ENCODE measurements at places on chromosomes 11 and 22.

GRCh38 chr11:86034710-86035109 lies 34.2 kb downstream of the PICALM start:
- DNase-seq: no peak

GRCh38 chr11:128733440-128734102 lies 39.7 kb downstream of the FLI1 start:
- H3K27me3 ChIP-seq: no peaks in the 10 kb centered on the region
- H3K4me3 ChIP-seq: peak overlapping the region; percentile 79
- H3K27ac ChIP-seq: peak overlapping the region; percentile 96
- H3K4me1 ChIP-seq: peaks cover 68% of the 10 kb centered on the region
- DNase-seq: no peak
- H3K36me3 ChIP-seq: peaks cover 27% of the 10 kb centered on the region

- H3K4me1 ChIP-seq: peaks cover 32% of the 10 kb centered on the region
- DNase-seq: no peak
These were observed 17.9 kb downstream of the SWAP70 start for GRCh38 chr11:9681583-9682372.

DNA sequence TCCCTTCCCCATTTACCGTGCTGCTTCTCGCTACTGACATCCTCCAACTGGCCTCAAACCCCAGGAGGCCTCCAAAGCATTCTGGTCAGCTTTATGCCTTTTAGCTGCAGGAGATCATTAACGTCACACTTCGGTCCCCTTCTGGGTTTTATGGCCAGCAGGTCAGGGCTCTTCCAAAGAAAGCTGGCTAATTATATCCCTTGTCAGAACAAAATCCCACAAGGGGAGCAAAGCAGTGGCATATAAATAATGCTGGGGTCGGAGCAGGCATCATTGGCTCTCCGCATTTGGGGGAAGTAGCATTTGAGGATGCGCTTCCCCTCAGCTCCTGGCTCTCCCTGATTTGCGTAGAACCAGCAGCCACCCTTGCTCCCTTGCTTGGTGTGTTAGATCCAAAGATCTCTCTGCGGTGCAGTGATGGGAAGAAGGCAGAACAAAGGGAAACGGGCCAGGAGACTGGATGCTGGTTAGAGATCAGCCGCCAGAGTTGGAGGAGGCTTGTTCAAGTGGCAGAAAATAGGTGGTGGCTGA lies 117.4 kb downstream of the DBX1 start:
- peaks cover 15% of the 10 kb centered on the region for H3K4me1 ChIP-seq
- no peak overlapping the region for H3K27ac ChIP-seq
- DNase-seq: no peak
- H3K4me3 ChIP-seq: no peak overlapping the region
- H3K27me3 ChIP-seq: no peaks in the 10 kb centered on the region

- no peaks in the 10 kb centered on the region for H3K27me3 ChIP-seq
- DNase-seq: no peak
- no peaks in the 10 kb centered on the region for H3K4me1 ChIP-seq
- H3K27ac ChIP-seq: no peak overlapping the region
These were observed 102.4 kb downstream of the ME3 start for GRCh38 chr11:86570020-86570419.

DNA sequence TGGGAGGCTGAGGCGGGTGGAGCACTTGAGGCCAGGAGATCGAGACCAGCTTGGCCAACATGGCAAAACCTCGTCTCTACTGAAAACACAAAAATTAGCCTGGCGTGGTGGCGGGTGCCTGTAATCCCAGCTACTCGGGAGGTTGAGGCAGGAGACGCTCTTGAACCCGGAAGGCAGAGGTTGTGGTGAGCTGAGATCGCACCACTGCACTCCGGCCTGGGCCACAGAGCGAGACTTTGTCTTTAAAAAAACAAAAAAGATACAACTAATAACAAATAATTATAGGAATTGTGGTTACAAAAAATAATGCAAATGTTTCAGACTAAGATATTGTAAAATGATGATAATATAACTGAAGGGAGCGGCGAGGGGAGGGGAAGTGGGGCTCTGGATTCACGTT lies 90.3 kb upstream of the RTL6 start:
- no peaks in the 10 kb centered on the region for H3K4me1 ChIP-seq
- no peak overlapping the region for H3K27ac ChIP-seq
- H3K4me3 ChIP-seq: no peak overlapping the region
- peaks cover 52% of the 10 kb centered on the region for H3K27me3 ChIP-seq
- DNase-seq: no peak
- no peaks in the 10 kb centered on the region for H3K36me3 ChIP-seq

DNA sequence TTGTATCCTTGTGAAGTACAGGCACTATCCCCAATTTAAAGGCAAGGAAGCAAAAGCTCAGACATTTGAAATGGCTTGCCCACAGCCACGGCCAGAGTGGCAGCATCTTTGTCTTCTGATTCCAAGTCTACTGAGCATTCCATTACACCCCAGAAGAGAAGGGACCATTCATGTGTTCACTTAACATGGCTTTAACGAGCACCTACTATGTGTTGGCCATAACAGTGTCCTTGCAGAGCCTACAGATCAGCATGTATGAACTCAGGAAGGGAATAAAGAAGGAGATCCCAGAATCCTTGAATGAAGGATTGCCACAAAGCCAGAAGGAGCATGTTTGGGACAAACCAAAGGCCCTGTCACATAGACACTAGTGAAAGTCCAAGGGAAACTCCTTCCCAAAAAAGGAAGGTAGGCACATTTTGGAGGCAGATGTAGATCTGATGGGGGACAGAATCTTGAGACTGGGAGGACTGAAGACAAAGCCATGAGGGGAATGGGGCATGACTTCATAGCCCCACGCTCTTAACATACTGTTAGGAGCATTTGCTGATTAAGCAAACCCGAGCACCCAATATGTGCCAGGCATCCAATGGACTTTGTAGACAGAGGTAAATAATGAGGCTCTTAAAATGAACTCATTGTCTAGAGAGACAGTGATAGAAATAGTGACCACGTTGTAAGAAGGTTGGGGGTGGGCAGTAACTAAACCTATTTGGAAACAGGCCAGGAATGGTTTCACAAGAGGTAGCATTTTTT lies 54.9 kb downstream of the P4HA3 start:
- no peak for DNase-seq
- H3K4me1 ChIP-seq: peaks cover 6% of the 10 kb centered on the region
- peaks cover 19% of the 10 kb centered on the region for H3K36me3 ChIP-seq
- H3K27ac ChIP-seq: no peak overlapping the region

GRCh38 chr11:68792400-68792966 lies 41.2 kb upstream of the TESMIN start:
- no peak overlapping the region for H3K4me3 ChIP-seq
- no peaks in the 10 kb centered on the region for H3K27me3 ChIP-seq
- H3K27ac ChIP-seq: no peak overlapping the region
- DNase-seq: no peak
- H3K4me1 ChIP-seq: no peaks in the 10 kb centered on the region

DNA sequence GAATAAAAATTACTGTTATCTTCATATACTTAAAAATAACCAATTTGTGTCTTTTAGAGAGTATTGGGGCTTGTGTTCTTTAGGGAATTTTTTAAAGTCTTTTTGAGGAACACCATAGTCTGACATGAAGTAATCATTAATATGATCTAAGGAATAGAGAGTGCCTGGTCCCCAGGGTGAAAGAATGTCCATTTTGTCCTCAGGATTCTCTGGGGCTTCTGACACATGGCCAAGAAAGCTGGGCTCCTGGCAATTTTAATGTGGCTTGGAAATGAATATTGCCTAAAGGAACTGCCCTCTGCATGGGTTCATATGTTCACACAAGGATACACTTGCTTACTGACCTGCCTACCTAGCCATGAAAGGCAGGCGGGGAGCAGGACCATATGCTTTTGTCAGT lies 33.7 kb downstream of the NF2 start:
- DNase-seq: no peak
- no peak overlapping the region for H3K27ac ChIP-seq
- H3K27me3 ChIP-seq: no peaks in the 10 kb centered on the region
- H3K4me3 ChIP-seq: no peak overlapping the region
- peaks cover 23% of the 10 kb centered on the region for H3K36me3 ChIP-seq
- H3K4me1 ChIP-seq: peaks cover 10% of the 10 kb centered on the region

GRCh38 chr11:377174-377865 lies 8.0 kb downstream of the B4GALNT4 start:
- H3K27me3 ChIP-seq: peaks cover 24% of the 10 kb centered on the region
- H3K4me3 ChIP-seq: no peak overlapping the region
- DNase-seq: no peak
- no peak overlapping the region for H3K27ac ChIP-seq

GRCh38 chr11:99601179-99601578 lies 580.4 kb downstream of the CNTN5 start:
- H3K27ac ChIP-seq: no peak overlapping the region
- no peaks in the 10 kb centered on the region for H3K36me3 ChIP-seq
- H3K4me1 ChIP-seq: no peaks in the 10 kb centered on the region
- DNase-seq: no peak
- no peak overlapping the region for H3K4me3 ChIP-seq
- no peaks in the 10 kb centered on the region for H3K27me3 ChIP-seq

- peaks cover 30% of the 10 kb centered on the region for H3K36me3 ChIP-seq
- no peaks in the 10 kb centered on the region for H3K27me3 ChIP-seq
- no peak overlapping the region for H3K27ac ChIP-seq
- peaks cover 51% of the 10 kb centered on the region for H3K4me1 ChIP-seq
- no peak overlapping the region for H3K4me3 ChIP-seq
- DNase-seq: peak; percentile 0
These were observed 61.2 kb downstream of the CD82 start for GRCh38 chr11:44626645-44627044.

GRCh38 chr11:67030976-67031375 lies 8.0 kb downstream of the SYT12 start:
- H3K36me3 ChIP-seq: no peaks in the 10 kb centered on the region
- no peak for DNase-seq
- no peak overlapping the region for H3K27ac ChIP-seq
- peaks cover 11% of the 10 kb centered on the region for H3K4me1 ChIP-seq
- peaks cover 64% of the 10 kb centered on the region for H3K27me3 ChIP-seq

DNA sequence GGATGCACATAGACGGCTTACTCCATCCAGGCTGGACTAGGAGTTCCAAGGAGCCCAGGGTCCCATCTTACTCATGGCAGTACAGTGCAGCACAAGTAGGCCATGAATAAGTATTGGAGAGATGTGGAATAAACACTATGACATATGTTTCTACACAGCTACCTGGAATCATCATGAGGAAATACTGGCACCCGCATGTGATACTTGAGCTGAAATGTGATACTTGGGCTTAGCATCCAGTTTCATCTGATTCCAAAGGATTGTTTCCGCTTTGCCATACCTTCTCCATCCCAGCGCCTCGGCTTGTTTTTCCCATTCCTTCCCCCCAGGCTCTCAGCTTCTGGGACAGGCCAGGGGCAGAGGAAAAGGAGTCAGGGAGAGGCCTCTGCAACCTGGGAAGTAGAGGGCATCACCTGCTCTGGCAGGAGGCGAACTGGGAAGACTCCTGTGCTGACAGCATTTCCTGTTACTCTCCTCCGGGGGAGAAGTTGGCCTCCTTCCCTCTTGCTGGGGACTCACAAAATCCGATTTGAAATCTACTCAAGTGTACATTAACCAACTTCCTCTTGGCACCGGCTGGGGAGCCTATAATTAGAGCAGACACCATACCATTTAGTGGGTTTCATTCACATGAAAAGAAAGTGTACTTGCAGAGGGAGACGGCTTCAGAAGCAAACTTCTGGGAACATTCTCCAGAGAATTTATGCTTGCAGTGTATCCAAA lies 187.8 kb downstream of the MIAT start:
- H3K4me3 ChIP-seq: no peak overlapping the region
- peaks cover 9% of the 10 kb centered on the region for H3K27me3 ChIP-seq
- H3K36me3 ChIP-seq: peaks cover 7% of the 10 kb centered on the region
- no peak for DNase-seq
- H3K4me1 ChIP-seq: peaks cover 4% of the 10 kb centered on the region

DNA sequence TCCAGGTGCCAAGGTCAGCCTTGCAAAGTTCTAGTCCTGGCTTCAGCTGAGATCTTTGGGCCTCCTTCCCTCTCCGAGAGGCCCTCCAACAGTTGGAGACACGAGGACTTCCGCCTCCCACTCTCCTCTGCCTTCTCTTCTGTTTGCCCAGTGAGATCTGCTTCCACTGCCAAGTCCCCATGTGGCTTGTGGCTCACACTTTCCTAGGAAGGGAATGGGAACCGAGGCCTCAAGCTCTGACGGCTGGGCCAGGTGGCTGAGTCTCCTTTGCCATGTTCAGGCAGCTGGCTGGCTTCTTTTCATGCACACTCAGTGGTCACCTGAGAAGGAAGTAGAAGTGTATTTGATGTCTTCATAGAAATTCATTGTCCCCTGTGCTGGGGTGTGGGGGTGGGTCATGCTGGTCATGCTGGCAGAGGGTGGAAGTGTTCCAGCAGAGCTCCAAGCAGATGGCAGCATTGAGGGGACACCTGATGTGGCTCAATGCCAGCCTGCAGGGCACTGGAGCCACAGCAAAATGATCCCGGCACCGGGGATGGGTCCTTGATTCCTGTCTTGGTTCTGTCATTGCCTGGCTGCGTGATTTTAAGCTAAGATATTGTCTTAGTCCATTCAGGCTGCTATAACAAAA lies 130.4 kb downstream of the ADAMTS15 start:
- H3K27ac ChIP-seq: no peak overlapping the region
- no peaks in the 10 kb centered on the region for H3K4me1 ChIP-seq
- H3K36me3 ChIP-seq: no peaks in the 10 kb centered on the region
- peaks cover 5% of the 10 kb centered on the region for H3K27me3 ChIP-seq
- no peak for DNase-seq

GRCh38 chr22:17862646-17863181 lies 88.4 kb upstream of the BID start:
- H3K4me3 ChIP-seq: no peak overlapping the region
- H3K27ac ChIP-seq: peak overlapping the region; percentile 85
- no peak for DNase-seq
- H3K36me3 ChIP-seq: peaks cover 86% of the 10 kb centered on the region

- no peak overlapping the region for H3K27ac ChIP-seq
- DNase-seq: no peak
These were observed 17.7 kb upstream of the TMPRSS5 start for GRCh38 chr11:113723787-113724186.

DNA sequence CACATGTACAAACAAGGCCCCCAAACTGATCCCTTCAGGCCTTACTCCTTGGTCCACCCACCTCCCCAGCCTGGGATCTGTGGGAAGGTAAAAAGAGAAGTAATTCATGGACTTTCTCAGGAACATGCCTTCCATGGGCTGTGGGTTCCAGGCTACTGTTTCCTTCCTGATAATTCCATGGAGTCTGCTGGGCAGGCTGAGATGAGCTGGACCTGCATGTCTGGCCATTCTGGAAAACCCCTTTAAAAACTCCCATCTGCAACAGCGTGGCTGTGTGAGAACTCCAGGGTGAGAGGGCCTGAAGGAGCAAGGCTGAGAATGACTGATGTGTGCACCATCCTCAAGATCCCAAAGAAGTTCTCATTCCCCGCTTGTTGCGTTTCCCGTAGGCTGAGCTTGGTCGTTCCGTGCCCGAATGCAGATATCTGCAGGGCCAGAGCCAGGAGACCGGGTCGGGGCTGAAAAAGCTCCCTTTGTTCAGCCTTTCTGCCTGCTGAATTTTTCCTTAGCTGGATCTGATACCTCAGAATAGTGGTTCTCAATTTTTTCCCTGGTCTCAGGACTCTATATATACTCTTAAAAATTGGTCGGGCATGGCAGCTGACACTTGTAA lies 72.9 kb downstream of the NAT10 start:
- H3K36me3 ChIP-seq: peaks cover 10% of the 10 kb centered on the region
- H3K4me3 ChIP-seq: no peak overlapping the region
- no peak for DNase-seq
- no peaks in the 10 kb centered on the region for H3K27me3 ChIP-seq
